ENCODE measurements at places on chromosomes 16 and 17. TPM values are rescaled to one million over a fixed set of nuclear protein-coding genes. Genes with fewer than 3 reads are reported as not detected.

Gene COL1A1
- total RNA-seq: 44.5 TPM

Gene ADAM11
- total RNA-seq: 1.0 TPM

Gene CCL1
- total RNA-seq: not detected

Gene CHD9NB
- total RNA-seq: 1.3 TPM

Gene DHX40
- total RNA-seq: 48.5 TPM

Gene CASKIN1
- 0.33 TPM for total RNA-seq

Gene KRTAP2-1
- not detected for total RNA-seq

Gene TEKT5
- total RNA-seq: not detected

Gene SYNGR3
- 2.0 TPM for total RNA-seq

Gene PLD6
- total RNA-seq: 4.0 TPM

Gene CCL7
- not detected for total RNA-seq

Gene XYLT1
- total RNA-seq: 11.9 TPM

Gene C16orf96
- total RNA-seq: not detected

Gene RFWD3
- total RNA-seq: 11.0 TPM

Gene TMEM88
- total RNA-seq: 4.8 TPM

Gene SARM1
- 13.8 TPM for total RNA-seq

Gene KIF19
- 1.3 TPM for total RNA-seq

Gene JUP
- total RNA-seq: 107 TPM

Gene MVP
- total RNA-seq: 78.1 TPM

Gene TAT
- 212 TPM for total RNA-seq

Gene MRPL27
- 64.9 TPM for total RNA-seq

Gene ITGAX
- total RNA-seq: 3.6 TPM

Gene FAM83G
- 11.0 TPM for total RNA-seq

Data from breast epithelium (tissue), 4 donors.